ENCODE measurements at places on chromosomes 11 and 22. TPM values are rescaled to one million over a fixed set of nuclear protein-coding genes. Genes with fewer than 3 reads are reported as not detected.

Gene TBX1
- 0.09 TPM for total RNA-seq

Gene OR52N4
- total RNA-seq = 0.38 TPM

DNA sequence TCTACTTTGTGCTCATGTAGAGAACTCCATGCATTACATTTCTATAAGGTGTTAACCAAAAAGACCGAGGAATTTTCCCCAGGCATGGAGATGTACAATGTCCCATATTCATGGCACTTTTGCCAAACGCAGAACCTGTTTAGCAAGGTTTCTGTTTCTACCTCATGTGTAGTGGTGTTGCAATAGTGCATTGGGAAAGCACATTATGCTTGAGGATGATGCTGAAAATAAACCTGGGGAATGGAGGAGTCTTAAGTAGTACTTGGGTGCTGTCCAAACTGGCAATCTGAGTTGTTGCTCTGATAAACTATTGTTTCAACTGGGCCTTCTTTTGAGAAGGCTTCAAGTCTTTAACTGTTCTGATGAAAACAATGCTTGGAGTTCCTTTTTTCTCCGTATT lies 11.5 kb upstream of the MUC15 start:
- no peak for DNase-seq

- DNase-seq = no peak
These were observed 1514.4 kb downstream of the BRD1 start for GRCh38 chr22:48313175-48313830.

DNA sequence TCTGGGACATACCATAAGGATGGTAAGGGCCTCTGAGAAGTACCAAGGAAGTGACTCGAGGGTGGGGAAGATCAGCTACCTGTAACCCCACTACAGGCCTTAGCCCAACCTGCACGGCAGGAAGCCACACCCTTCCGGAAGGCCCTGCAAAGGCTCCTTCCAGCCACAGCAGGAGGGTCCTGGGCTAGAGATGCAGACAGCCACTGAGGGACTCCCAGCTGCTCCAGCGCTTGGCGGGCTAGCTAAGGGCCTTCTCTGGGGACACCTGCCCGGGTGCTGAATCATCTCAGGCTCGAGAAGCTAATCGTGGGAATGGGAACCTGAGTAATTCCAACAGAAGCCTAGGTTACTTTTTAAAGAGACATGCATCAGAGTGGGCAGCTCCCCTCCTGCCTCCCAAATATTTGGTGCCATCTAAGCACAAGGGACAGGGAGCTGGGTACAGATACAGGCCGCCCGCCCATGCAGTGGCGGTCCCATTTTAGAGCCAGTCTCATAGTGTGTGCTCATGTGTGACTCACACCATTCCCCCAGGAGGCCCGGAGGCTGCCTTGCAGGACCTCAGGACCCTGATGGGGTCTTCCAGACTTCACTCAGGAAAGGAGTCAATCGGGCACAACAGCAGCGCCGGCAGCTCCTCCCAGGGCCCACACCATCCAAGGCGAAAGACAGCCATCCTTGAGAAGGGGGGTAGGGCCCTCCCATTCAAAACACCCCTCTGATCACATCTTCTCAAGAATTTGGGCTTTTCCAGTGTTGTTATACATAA lies 8.0 kb downstream of the MYH9 start:
- DNase-seq = peak; percentile 88

GRCh38 chr11:26946257-26946716 lies 47.6 kb upstream of the FIBIN start:
- DNase-seq = no peak

DNA sequence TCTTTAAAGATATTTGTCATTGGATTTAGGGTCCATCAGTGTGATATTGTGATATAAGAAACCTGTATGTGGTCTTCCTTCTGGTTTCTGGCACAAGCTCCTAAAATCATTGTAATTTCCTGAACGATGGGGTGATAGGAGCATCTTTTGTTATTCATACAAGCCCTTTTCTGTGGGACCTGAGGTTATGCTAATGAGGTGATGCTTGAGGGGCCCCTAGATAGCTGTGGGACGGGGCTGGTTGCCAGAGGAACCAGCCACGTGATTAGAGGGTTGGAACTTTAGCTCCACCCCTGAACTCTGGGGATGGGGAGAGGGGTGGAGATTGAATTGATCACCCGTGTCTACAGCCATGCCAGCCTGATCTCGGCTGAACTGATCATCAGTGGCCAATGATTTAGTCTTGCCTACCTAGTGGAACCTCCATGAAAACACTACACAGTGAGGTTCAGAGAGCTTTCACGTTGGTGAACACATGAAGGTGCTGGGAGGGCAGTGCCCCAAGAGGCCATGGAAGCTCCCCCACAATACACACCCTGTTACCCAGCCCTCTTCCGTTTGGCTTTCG lies 62.8 kb downstream of the BCR start:
- peak; percentile 91 for DNase-seq
